ENCODE measurements at places on chromosomes 2 and 18.

DNA sequence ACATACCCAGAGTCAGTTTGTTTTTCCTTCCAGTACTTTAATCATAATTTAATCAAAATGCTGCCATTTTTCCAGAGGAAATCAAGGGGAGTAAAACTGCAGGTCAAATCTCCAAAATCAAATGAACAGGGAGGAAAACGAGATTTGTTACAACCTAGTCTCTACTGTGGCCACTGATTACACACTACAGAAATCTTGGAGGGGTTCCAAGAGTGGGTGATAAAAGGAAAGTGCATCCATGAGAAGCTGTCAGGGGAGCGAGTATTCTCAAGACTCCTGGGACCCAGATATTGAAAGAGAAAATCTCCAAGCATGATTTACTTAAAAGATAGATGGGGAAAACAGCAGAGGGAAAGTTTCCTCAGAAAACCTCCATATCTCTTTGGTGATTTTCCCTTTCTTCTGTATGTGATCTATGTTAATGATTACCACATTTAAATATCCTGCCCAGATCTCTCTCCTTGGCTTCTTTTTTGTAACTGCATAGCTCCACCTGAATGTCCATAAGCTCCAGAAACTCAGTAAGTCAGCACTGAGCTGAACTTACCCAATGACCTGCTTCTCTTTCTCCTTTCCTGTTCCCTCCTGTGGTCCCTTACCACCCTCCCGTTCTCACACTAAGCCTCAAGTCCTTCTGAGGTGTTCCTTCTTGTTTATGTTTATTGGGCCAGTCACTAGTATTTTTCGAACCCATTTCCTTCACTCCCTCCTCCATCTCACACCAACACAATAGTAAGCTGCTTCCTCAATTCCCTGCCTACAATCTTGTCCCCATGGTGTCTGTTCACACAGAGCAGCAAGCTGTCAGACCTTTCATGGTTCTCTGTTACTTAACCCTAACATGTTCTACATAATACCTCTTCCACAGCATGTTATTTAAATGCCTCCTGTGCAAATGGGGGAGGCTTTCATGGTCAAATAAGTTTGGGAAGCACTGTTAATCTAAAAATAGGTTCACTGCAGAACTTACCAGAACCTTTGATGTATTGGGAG, 73.9 kb upstream of the TWSG1 start:
- no peak for DNase-seq

DNA sequence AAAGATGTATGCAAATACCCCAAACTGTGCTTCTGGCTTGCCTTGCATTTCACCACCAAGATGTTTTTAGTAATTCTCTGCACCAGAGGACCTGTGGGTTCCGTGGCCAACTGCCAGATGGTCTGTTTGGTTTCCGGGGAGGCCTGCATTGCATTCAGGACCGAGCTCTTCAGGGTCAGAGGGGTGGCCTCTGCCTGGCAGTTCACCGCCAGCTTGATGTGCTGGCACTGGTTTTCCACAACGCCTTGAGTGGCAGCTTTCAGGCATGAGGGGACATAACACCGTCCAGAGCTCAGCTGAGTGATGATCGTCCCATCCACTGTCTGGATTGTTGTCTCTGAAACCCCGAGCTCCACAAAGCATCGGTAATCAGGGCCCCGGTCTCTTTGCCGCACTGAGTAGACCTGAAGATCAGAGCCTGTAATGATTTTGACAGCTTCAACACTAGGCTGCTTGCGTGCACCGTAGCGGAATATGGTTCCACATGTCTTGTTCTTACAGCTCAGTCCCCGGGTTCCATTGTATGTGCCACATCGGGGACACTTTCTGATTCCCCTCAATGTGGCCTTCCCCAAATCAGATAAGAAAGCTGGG, 9.4 kb downstream of the C2orf42 start:
- no peak for DNase-seq

GRCh38 chr2:156165742-156166141, 166.8 kb downstream of the NR4A2 start:
- no peak for DNase-seq

DNA sequence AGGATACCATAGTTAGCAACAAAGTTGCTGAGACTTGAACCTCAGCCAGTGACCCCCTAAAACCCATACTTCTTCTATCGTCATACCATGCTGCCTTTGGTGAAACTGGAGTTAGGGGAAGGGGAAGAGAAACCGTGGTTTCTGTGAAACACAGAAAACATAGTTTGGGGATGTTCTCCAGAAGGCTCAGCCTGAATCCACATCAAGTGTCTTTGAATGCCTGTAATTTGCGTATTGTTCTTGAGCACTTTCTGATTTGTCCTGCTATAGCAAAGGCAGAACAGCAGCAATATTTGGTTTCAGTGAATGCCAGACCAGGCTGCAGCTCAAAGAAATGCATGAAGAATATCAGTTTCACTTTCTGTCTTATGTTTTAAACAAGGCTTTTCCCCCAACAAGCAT, 258.7 kb downstream of the TTC32 start:
- DNase-seq = no peak

All from NCI-H748 treated with DMSO at 0.1 percent for 48 hours (cell line).